ENCODE measurements at places on chromosomes 16 and 17.

DNA sequence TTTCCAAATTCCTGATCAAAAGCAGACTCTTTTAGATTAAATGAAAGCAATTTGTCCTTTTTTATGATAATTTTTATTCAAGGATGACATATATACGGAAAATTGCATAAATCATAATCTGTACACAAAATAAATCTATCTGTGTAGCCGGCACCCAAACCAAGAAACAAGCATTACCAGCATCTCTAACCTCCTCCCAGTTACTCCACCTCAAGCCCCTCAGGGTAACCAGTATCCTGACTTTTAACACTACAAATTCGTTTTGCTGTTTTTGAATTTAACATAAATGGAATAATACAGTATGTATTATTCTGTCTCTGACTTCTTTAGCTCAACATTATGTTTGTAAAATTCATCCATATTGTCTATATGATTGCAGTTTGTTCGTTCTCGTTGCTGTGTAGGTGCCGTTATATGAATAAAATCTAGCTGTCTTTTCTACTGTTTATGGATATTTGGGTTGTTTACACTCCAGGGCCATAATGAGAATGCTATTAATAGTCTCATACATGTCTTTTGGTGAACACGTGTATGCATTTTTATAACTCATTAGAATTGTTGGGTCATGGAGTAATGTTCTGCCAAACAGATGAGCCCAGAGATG, 1.0 kb downstream of the TEKT1 start:
- DNase-seq = no peak

GRCh38 chr17:75301049-75301448, 11.8 kb upstream of the SLC25A19 start:
- no peak for DNase-seq

- DNase-seq = no peak
Measured at GRCh38 chr16:89949756-89950155, 1.2 kb downstream of the DEF8 start.

DNA sequence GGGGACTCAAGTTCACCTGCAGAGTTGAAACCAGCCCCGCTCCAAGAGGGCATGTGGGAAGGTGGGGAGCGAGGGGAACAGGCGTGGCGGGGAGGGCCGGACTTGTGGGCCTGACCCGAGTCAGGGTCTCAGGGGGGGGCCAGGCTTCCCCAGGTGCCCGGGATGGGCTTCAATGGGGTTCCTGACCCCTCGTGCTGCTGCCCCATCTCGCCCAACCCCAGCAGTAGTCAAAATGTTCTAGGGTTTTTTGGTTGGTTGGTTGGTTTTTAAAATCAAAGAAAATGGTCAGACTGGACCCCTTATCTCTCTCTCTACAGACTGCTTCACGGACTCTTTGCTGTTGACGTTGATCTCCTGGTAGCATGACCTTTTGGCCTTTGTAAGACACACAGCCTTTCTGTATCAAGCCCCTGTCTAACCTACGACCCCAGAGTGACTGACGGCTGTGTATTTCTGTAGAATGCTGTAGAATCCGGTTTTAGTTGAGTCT, 69.5 kb downstream of the AMFR start:
- no peak for DNase-seq

GRCh38 chr16:30557707-30557956, 542 bp downstream of the ZNF764 start:
- peak; percentile 82 for DNase-seq

DNA sequence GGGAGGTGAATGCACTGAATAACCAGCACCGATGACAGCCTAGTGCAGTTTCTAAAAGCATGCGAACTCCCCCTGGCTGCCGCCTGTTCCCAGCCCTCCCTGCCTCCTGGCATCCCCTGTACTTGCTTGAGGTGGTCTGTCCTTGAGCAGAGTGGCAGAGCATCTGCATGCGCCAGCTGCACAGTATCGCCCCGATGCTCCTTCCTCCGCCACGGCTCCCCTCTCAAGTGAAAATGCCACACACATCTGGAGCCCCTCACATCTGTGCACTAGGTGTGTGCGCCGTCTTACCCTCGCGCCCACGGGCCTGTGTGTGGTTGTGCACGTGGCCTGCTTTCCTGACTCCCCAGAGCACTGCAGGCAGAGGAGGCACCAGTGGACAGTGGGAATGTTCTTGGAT, 111.9 kb downstream of the CCDC182 start:
- DNase-seq = no peak

DNA sequence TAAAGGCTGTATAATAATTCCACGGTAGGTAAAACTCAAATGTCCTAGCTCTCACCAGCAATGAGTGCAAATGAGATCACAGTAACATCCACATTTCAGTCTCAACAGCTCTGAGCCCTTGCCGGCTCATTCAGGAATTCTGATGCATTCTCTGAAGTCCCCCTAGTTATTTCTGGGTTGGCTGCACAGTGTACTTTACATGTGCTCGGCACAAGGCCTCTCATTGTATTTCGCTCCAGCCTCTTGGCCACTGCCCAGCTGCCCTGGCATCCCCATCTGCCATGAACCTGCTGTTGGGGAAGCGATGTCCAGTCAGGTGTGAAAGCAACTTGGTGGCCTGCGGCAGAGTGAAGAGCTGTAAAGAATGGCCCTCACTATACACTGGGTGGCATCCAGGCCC, 14.3 kb downstream of the PRCD start:
- peak; percentile 76 for DNase-seq

GRCh38 chr16:89315791-89316581, 98.5 kb downstream of the ZNF778 start:
- no peak for DNase-seq

DNA sequence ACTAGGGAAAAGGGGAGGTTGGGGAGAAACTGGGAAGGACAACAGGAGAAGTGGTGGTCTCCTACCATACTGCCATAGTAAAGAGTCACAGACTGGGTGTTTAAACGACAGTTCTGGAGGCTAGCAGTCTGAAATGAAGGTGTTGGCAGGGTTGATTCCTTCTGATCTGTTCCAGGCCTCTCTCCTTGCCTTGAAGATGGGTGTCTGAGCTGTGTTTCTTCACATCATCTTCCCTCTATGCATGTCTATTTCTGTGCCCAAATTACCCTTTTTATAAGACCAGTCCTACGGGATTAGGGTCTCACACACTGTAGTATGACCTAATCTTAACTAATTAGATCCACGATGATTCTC, 79.8 kb upstream of the TMEM97 start:
- DNase-seq = no peak

GRCh38 chr17:21276264-21276588, 8.3 kb upstream of the MAP2K3 start:
- DNase-seq = no peak

DNA sequence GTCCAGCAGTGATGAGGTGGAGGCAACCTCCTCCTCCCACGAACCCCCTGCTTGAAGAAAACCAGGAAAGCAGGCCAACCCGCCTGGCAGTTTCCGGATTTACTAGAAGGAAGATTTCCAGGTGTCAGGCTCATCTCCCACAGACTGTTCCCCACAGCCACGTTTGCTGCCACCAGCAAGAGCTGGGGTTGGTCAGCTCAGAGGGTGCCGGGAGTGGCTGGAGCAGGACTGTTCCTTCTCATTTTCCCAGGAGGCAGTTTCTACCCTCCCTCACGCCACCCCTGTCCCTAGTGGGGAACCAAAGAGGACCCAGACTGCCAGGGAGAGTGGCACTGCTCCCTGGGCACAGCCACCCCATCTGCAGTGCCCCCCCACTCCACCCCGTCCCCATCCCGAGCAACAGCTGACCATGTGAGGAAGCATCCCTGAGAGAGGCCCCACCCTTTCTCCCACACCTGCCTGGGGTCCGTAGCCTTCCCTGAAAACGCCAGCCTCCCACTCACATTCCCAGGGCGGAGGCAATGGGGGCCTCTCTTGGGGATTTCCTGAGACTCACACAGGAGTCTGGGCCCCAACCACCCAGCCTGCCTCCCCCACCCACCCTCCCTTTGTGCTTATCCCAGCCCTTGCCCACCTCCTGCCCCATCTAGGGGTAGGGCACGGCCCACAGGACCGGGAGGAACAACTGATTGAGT, 5.9 kb downstream of the KRT17 start:
- no peak for DNase-seq

DNA sequence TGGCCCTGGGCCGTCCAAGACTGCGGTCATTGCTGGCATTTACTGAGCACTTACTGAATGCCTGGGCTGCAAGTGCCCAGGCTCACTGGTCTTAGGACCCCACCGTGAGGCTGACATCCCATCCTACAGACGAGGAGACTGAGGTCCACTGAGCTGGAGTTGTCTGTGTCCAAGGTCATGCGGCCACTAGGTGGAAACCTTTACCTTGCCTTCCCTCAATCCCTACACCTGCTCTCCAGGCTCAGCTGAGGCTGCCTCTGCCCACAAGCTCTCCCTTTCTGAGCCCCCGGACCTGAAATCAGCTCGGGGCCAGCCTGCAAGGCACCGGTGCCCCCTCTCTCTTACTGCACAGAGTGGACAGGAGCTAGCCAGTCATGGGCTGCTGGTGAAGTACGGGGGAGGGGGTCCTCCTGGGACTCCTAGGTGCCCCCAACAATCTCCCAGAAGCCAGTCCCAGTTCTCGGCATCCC, 1.5 kb downstream of the CASKIN1 start:
- no peak for DNase-seq

DNA sequence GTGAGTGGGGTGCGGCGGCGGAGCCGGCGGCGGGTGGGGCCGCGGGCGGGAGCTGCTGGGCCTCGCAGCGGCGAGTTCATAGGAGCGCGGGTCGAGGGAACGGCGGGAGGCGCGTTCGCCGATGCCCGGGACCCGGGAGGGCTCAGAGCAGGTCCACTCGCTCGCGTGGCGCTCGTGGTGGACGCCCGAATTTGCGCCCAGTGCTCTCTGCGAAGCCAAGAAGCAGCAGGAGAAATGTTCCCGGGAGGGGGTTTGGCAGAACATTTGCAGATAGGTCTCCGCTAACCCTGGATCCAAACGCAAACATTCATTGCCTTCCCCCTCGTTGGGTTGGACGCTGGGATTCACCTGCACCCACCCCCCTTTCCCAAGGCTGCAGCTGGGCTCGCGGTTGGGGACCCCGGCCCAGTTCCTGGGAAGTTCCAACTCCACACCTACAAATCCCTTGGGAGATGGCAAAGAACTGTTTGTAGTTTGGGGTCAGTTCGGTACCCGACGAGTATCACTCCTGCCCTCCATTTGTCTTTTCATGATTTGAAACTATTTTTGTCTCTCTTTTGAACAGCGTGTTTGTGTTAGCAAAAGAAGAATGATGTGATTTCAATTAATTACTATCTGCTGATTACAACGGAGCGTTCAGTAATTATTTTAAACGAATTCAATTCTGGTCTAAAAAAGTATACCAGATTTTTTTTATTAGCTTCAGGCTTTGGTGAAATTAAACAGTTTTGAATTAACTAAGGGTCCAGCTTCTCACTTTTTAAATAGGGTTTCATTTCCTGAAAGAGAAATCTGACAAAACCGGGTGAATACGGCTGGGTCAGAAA, 2.3 kb downstream of the NTN1 start:
- DNase-seq = no peak

DNA sequence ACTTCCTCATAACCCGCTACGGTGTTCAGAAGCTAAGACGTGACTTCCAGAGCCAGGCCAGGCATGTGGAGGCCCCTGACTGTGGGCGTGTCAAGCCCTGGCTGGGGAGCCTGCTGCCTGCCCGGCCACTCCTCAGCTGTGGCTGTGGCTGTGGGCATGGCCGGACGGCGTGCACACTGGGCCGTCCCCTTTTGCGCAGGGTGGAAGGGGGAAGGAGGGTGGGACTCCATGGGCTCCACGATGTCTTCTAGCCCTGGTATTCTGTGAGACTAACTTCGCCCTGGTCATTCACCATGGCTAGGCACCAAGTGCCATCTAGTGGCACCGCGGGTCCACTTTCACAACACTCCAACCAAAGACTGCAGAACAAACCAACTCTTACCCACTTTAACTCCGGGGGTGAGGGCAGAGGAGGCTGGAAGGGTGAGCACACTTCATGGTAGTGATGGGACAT, 67.9 kb downstream of the N4BP1 start:
- DNase-seq = peak; percentile 72

DNA sequence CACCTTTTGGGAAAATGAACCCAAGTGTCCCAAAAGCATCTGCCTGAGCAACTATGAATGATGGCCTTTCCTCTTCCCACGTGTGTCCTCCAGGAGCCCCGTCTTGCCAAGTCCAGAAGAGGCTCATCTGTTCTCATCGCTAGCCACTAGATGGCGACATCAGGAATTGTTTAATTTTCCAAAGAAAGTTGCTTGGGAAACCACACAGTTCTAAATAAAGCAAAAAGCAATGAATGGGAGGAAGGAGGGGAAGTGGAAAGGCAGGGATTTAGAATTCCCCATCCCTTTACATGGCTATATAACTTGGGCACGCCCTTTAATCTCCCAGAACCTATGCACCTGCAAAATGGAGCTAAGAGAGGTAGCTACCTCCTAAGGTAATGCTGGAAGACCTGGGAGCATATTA, 9.0 kb upstream of the CDH5 start:
- DNase-seq = no peak

DNA sequence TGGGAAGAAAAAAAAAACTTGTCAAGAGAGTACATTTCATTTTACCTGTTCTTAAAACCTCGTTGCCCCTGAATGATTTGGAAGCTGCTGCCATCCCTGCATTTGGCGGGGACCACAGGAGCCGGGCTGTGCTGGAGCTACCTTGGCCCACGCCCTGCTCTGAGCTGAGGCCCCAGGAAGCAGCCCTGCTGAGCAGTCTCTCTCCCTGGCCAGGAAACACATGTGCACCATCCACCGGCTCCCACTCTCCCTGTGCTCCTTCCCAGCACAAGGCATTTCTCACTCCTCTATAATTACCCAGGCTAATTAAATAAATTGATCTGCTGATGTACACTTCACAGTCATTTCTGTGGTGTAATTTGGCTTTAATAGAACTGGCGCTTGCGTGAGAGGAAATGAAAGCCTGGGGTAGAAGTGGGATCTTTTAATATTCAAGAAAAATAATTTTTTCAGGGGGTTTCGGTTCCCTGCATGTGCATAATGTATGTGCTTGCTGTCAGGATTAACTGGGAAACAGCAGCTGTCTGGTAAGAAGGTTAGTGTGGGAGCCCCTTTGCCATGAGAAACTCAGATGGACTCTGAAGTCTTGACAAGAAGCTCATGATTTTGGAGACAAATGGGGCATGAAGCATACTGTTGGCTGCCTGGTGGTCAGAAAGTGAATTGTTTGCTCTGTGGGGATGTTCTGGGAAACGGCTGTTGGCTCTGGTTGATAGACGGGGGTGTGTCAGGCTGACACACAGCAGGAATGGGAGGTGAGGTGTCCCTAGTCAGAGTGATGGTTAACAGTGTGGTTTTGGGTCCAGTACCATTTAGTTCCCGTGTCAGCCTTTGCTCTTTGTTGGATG, 252.3 kb upstream of the EEF2KMT start:
- DNase-seq = no peak

DNA sequence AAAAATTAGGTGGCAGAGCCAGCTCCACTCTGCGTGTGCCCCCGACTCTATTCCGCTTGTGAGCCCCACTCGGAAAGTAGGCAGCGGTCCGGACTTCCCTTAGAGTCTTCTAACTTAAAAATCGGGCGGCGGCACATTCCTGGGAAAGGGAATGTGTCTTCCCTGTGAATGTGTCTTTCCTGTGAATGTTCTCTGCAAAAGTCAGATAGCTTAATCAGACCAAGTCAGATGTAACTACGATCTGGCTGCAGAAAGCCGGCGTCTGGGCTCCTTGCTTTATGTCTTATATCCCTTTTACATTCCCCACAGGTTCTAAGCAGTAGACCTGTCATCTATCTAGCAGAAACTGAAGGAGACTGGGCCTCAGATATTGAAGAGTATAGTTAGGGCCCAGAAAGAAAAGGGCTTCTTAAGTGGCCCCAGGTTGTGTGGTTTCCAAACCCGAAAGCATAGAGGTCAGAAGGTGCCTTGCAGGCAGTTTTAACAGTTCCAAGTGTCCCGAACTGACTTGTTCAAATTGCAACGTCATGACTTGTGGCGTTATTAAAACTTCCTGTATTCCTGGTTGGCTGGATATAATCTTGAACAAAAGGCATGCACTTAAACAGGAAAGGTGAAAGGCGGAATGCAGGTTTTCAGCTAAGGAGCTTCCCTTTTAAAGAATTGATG, 601 bp downstream of the PHKB start:
- no peak for DNase-seq
